WTC11 (cell line): ENCODE measurements at places on chromosomes 16 and 17. TPM values are rescaled to one million over a fixed set of nuclear protein-coding genes. Genes with fewer than 3 reads are reported as not detected.

- H3K27ac ChIP-seq = peak overlapping the region; percentile 54; the same call in 1 of the 2 replicates
- H3K4me3 ChIP-seq = no peak overlapping the region
- no peaks in the 10 kb centered on the region; the same call in 1 of the 2 replicates for H3K27me3 ChIP-seq
- H3K36me3 ChIP-seq = no peaks in the 10 kb centered on the region
- H3K4me1 ChIP-seq = 0 out of 2 replicates have a peak, but pooled peaks cover 3% of the 10 kb centered on the region
Observed at GRCh38 chr17:74497471-74497870, 31.0 kb downstream of the CD300A start.

- H3K27ac ChIP-seq = no peak overlapping the region
- DNase-seq = no peak
- no peaks in the 10 kb centered on the region for H3K4me1 ChIP-seq
- H3K27me3 ChIP-seq = no peaks in the 10 kb centered on the region
- H3K36me3 ChIP-seq = no peaks in the 10 kb centered on the region
Observed at GRCh38 chr17:65723431-65724151, 162.1 kb upstream of the AXIN2 start.

- peak; percentile 75 for DNase-seq
- H3K27ac ChIP-seq = no peak within 1 kb of the TSS
- H3K27me3 ChIP-seq = peaks cover 64% of the 10 kb centered on the region
Observed at GRCh38 chr17:76074390-76075363, at the start of gene GALR2. Gene GALR2 (plus strand): TSS chr17:76074781. CDS start chr17:76074884, 103 bp downstream.

DNA sequence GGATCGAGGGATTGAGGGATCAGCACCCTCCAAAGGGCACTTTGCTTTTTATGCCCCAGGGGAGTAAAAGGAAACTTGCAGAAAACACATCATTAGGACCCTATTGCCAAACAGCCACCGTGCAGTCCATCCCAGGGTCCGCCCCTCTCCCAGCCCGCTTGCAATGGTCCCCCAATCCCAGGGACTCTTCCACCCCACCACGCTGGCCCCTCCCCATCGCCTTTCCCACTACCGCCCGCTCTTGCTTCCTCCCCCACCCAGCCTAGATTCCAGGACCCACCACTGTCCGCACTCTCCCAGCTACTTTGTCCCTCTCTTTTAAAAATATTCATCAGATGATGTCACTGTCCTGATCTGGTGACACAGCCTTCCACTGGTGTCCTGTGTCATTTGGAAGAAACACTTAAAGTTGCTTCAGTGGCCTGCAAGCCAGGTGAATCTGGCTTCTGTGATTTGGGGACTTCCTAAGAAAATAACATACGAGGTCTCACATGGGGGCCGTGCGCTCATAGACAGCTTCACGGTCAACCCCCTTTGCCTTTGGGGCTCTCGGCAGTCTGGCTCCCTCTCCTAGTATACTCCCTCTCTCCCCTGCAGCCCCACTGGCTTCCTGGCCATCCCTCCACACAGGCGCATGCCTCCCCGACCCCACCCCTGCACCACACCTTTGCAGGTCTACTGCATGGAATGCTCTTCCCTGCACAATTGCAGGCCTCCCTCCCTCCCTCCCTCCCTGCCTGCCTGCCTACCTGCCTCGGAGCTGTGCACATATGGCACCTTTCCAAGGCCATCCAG, 127.9 kb downstream of the RBFOX3 start:
- peaks cover 40% of the 10 kb centered on the region for H3K4me1 ChIP-seq
- H3K4me3 ChIP-seq = peak overlapping the region; percentile 63
- H3K36me3 ChIP-seq = no peaks in the 10 kb centered on the region
- H3K27ac ChIP-seq = no peak overlapping the region

- peak within 1 kb of the TSS; percentile 100 for H3K4me3 ChIP-seq
- H3K27me3 ChIP-seq = no peaks in the 10 kb centered on the region
- peaks cover 6% of the 10 kb centered on the region for H3K36me3 ChIP-seq
- peaks cover 23% of the 10 kb centered on the region for H3K4me1 ChIP-seq
- peak within 1 kb of the TSS; percentile 100 for H3K27ac ChIP-seq
Observed at GRCh38 chr16:67936124-67936879, at the start of gene PSMB10. Gene PSMB10 (minus strand): TSS chr16:67936850. CDS start chr16:67936749, 101 bp downstream.

GRCh38 chr17:78360371-78361224, 721 bp upstream of the SOCS3 start:
- peaks cover 6% of the 10 kb centered on the region for H3K36me3 ChIP-seq
- peak overlapping the region; percentile 93 for H3K27ac ChIP-seq
- DNase-seq = peak; percentile 100

DNA sequence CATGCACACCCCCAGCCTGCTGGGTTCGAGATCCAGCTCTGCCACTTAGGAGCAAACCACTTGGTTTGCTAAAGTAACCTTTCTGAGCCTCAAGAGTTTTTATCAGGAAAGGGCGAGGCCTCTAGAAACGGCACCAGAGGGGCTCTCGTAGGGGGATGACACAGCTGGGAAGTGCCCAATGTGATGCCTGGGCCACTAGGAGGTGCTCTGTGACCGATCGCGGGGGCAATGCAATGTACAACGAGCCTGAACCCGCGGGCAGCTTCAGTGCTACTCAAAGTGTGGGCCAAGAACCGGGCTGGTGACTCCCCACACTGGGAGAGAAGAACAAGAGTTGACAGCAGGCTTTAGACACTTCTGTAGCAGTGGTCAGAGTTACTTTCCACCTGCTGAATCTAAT, 9.4 kb downstream of the C16orf89 start:
- no peaks in the 10 kb centered on the region for H3K36me3 ChIP-seq
- H3K4me3 ChIP-seq = no peak overlapping the region
- peaks cover 20% of the 10 kb centered on the region for H3K4me1 ChIP-seq
- peak; percentile 80 for DNase-seq

DNA sequence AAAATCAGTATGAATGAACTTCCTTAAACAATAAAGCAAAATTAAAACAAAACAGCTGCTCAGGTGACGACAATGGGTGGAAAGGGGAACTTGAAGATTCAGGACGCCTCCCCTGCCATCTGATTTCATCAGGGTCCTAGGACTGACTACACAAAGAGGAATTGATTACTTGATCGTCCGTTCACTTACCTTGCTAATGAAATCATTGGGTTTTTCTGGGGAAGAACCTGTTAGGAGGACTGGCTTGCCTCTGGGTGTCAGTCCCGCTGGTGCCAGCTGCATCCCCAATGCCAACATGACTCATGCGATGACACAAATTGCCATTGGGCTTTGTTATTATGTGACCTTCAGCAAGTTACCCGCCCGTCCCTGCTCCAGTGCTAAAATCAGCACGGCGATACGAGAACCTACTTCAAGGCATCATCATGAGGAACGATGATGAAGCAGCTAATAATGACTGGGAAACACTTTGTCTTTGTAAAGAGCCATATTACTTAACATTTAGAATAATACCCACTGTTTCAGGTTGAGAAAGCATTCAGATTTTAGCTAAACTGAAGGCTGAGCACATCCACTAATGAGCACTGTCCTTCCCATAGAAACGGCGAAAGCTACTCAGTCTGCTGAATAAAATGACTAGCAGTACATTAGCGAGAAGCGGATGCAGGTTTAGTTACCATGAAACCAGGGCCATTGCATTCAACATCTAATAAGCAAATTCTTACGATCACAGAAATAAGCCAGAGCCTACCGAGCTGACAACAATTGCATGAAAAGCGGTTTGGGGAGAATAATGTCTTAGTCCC, 139.4 kb downstream of the ZFHX3 start:
- no peak overlapping the region for H3K27ac ChIP-seq
- no peaks in the 10 kb centered on the region for H3K27me3 ChIP-seq
- no peak overlapping the region for H3K4me3 ChIP-seq
- DNase-seq = no peak

- no peak overlapping the region for H3K4me3 ChIP-seq
- peaks cover 8% of the 10 kb centered on the region for H3K36me3 ChIP-seq
- DNase-seq = no peak
- H3K27ac ChIP-seq = no peak overlapping the region
Observed at GRCh38 chr16:67901734-67902133, 8.7 kb downstream of the PSKH1 start.

DNA sequence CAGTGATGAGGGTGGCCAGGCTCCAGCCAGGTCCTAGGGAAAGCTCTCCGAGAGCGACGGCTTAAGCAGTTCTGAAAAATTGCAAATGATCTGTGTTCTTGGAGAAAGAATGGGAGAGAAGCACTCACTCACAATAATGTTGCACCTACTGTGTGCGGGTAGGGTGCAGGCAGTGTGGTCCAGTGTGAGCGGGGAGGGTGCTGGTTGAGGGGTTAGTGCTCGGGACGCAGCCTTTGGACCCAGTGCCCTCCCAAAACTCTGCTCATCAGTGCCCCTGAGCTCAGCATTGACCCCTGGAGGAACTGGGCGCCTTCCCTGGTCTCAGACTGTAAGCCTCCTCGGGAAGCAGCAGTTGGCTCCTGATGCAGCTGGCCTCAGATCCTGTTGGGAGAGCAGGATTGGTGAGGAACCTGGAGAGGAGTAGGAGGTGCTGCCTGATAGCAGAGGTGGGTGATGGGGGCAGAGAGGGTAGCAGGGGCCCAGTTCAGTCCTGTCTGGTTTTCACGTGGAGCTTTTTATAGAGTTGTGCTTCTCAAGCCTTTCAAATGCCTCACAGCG, 23.6 kb upstream of the ZNF750 start:
- H3K4me3 ChIP-seq = no peak overlapping the region
- H3K36me3 ChIP-seq = no peaks in the 10 kb centered on the region; the same call in 1 of the 2 replicates
- H3K27ac ChIP-seq = peak overlapping the region; percentile 92; the same call in 1 of the 2 replicates
- H3K4me1 ChIP-seq = peaks cover 21% of the 10 kb centered on the region
- no peak for DNase-seq

GRCh38 chr17:37182786-37183465, 192.9 kb upstream of the C17orf78 start:
- no peak overlapping the region for H3K4me3 ChIP-seq
- H3K36me3 ChIP-seq = peaks cover 19% of the 10 kb centered on the region
- H3K27me3 ChIP-seq = no peaks in the 10 kb centered on the region
- H3K27ac ChIP-seq = 0 out of 2 replicates have a peak overlapping the region, but pooled peaks have one; percentile 74
- DNase-seq = no peak
- no peaks in the 10 kb centered on the region for H3K4me1 ChIP-seq

- DNase-seq = no peak
- H3K27ac ChIP-seq = no peak overlapping the region
- H3K4me3 ChIP-seq = no peak overlapping the region
- H3K4me1 ChIP-seq = no peaks in the 10 kb centered on the region
Observed at GRCh38 chr16:12575288-12575687, 228.4 kb downstream of the CPPED1 start.

GRCh38 chr16:89120921-89121351, 27.3 kb downstream of the ACSF3 start:
- H3K27ac ChIP-seq = no peak overlapping the region
- H3K4me3 ChIP-seq = no peak overlapping the region
- peak; percentile 1 for DNase-seq
- H3K27me3 ChIP-seq = no peaks in the 10 kb centered on the region
- peaks cover 7% of the 10 kb centered on the region for H3K4me1 ChIP-seq
- H3K36me3 ChIP-seq = peaks cover 49% of the 10 kb centered on the region

DNA sequence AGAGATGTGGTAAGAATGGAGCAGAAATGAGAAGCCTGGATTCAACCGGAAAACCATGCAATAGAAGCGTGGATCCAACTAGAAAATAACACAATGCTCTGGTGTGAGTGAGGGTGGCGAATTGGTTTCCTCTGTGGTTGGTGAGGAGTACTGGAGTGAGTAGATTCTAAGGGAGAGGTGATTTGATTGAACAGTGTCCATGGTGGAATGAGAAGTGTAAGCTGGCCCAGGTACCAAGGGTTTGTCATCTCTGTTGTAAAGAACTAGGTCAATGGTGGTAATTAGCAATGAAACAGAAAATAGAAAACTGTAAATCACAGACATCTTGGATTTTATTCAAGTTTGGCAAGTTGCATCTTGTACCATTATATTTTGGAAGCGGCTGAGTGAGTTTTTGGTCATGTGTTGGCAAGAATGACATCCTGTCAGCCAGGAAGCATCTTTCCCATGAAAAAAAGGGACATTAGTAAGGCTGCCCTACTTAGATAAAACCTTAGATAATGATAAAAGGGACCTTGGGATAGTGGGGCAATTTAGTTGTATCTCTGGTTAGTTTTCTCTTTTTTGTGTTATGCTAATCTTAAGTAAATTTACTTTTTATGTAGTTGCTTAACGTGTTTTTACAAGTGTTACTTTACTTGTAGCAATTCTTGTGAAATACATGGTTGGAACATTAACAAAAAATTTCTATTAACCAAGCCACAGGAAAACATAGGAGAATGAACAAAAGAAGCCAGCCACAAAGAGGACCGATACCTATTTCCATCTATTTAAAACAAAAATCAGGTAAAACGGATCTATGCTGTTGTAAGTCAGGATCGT, 20.9 kb downstream of the HSD17B2 start:
- H3K27ac ChIP-seq = no peak overlapping the region
- no peaks in the 10 kb centered on the region for H3K4me1 ChIP-seq
- H3K4me3 ChIP-seq = no peak overlapping the region
- H3K27me3 ChIP-seq = no peaks in the 10 kb centered on the region; the same call in 1 of the 2 replicates

GRCh38 chr16:88194397-88195268, 188.1 kb upstream of the ZNF469 start:
- H3K4me1 ChIP-seq = no peaks in the 10 kb centered on the region
- H3K36me3 ChIP-seq = peaks cover 10% of the 10 kb centered on the region; the same call in 1 of the 2 replicates
- DNase-seq = no peak
- no peak overlapping the region; the same call in 1 of the 2 replicates for H3K27ac ChIP-seq
- no peak overlapping the region for H3K4me3 ChIP-seq
- H3K27me3 ChIP-seq = no peaks in the 10 kb centered on the region

The NTN1 gene
- 3.0 to 5.5 TPM (median 3.1 TPM) in 3 replicates for total RNA-seq

The VMO1 gene
- total RNA-seq = 1.2 to 2.1 TPM (median 1.7 TPM) in 3 replicates

The WDR59 gene
- total RNA-seq = 100 to 111 TPM (median 102 TPM) in 3 replicates

The BCO1 gene
- 0.15 to 0.23 TPM (median 0.23 TPM) in 3 replicates for total RNA-seq

The KRT12 gene
- total RNA-seq = not detected in 3 replicates

The UMOD gene
- not detected in 3 replicates for total RNA-seq

The PRR35 gene
- total RNA-seq = 0.72 to 1.1 TPM (median 0.94 TPM) in 3 replicates

The AOC2 gene
- total RNA-seq = 9.8 to 11.0 TPM (median 10.1 TPM) in 3 replicates
